ENCODE measurements at places on chromosomes 3 and 15.

- no peak for DNase-seq
These were observed 25.2 kb downstream of the TRIM71 start for GRCh38 chr3:32842987-32843386.

DNA sequence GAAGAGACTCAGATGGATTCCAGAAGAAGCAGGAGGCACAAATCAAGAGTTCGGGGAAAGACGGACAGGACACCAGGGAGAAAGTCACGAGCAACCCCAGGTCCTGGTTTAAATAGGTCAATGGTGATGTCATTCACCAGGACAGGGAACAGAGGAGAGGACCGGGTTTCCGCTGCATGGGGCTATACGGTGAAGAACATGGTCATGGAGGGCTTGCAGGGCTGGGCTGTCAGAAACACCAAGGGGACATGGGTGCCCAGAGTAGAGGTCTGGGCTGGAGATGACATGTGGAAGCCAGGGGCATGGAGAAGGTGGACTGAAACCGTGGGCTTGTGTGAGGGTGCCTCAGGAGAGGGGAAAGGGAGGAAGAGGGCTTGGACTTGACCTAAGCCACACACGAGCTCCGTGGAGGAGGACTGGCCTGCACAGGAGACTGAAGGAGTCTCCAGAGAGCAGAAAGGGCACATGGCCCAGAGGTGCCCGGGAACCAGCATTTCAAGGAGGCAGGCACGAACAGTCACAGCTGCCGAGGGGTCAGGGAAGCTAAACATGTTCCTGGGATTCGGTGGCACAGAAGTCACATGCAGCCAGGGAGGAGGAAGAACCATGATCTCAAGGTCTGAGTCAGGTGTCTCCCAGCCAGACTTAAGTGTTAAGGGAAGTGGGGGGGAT is 54.2 kb upstream of the RPL32 start:
- peak; percentile 72 for DNase-seq

GRCh38 chr3:66592016-66592761 is 91.4 kb upstream of the LRIG1 start:
- DNase-seq, result no peak

GRCh38 chr15:90729261-90729660 is 12.1 kb downstream of the BLM start:
- DNase-seq, result peak; percentile 48

DNA sequence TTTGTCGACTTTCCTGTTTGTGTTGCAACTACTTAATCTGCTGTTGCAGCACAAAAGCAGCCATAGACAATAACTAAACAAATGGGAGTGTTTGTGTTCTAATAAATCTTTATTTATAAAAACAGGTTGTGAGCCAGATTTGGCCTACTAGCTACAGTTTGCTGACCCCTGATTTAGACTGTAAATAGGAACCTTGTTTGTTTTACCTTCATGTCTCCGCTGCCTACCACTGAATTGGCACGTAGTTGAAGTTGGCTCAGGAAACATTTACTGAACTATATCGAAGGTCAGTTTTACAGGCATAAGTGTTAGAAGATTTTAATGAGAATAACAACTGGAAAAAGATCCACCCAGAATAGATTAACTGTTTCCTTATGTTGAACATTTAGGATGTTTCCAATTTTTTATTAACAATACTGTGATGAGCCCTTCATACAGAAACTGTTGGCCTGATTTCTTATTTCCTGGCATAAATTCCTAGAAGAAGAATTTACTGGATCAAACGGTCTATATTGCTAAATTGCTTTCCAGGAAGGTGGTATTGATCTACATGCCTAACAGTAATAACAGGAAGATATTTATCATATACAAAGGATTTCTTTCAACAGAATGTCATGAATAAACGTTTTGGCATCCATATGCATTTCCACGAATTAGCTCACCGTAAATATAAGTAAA is 156.2 kb upstream of the NR2E3 start:
- DNase-seq, result no peak

GRCh38 chr3:98545940-98546339 is 14.2 kb downstream of the GPR15 start:
- DNase-seq, result no peak

DNA sequence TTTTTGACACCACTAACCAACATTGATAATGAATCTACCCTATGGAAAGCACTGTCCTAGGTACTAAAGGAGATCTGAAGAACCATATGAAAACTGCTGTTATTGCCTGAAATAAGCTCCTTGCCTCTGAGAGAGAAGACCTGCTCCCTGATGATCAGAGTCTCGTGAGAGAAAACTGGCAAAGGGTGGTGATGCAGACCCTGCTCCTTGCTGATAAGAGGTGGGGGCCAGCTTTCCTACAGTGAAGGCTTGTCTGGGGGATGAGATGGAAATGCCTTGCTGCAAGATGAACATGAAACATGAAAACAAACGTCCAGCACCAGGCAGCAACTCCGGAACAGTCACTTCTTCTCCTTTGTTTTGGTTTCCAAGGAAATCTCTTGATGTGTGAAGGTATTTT is 31.9 kb downstream of the RASGRP1 start:
- DNase-seq, result no peak

DNA sequence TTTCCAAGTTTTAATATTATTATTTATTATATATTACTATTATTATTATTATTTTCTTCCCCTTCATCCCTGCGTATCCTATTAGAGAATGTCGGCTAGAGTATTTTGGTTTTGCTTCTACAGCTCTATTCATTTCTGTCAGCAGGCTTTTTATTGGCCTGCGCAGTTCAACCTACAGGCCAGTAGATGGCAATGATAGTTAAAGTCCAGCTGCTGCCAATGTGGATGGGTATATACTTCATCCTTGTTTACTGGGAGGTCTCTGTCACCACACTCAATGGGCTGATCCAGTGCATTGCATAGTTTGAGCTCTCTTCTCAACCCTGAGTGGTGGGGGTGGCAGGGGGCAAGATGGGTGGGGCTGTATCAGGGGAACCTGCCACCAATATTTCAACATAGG is 799.8 kb downstream of the NSUN3 start:
- no peak for DNase-seq

- no peak for DNase-seq
These were observed 104.5 kb downstream of the SST start for GRCh38 chr3:187565701-187566100.

DNA sequence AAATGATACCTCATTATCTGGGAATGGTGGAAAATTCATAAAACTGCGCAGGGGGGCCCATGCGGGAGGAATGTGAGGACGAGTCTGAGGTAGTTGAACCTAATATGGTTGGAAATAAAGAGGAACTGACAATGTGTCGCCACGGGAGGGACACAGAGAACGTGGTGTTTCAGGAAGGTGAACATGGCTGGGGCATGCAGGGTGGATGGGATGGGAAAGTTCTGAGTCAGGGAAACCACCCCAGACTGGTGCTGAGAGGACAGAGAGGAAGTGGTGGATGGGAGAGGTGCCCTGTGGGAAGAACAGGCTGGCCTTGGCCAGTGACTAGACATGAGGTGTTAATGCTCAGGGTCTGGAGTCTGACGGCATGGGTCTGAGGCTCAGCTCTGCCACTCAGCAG is 137.1 kb upstream of the WNT5A start:
- peak; percentile 92 for DNase-seq

GRCh38 chr3:40637906-40638305 is 113.1 kb downstream of the ZNF621 start:
- no peak for DNase-seq

DNA sequence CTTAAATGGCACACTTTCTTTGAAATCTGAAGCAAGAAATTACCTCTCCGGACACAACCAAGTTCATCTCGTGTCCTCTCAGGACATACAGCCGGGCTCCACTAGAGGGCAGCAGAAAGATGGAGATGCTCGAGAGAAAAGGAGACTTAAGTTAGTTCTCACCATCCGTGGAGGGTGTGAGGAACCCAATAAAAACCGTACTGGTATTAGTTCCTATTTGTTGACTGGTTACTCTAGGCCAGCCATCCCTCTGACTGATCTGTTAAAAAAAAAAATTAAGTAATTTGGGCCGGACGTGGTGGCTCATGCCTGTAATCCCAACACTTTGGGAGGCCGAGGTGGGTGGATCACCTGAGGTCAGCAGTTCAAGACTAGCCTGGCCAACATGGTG is 7.9 kb upstream of the CYP11A1 start:
- peak; percentile 89 for DNase-seq

DNA sequence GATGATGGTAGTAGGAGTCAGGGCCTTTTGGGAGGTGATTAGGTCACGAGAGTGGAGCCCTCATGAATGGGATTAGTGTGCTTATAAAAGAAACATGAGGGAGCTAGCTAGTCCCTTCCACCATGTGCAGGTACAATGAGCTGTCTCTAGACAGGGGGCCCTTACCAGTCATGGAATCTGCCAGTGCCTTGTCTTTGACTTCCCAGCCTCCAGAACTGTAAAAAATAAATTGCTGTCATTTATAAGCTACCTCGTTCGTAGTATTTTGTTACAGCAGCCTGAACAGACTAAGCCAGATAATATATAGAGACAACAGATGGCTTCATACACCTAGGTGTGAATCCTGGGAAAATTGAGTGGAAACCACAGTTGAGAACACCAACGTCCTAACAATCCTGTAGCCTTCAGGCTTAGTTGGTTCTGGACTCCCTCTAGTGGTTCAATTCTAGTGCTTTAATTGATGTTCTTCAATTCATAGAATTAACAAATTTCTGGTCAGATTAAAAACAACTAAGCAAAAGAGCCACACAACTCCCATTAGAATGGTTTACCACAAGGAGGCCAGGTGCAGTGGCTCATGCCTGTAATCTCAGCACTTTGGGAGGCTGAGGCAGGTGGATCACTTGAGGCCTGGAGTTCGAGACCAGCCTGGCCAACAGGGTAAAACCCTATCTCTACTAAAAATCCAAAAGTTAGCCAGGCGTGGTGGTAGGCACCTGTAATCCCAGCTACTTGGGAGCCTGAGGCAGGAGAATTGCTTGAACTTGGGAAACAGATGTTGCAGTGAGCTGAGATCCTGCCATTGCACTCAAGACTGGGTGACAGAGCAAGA is 21.3 kb upstream of the GATM start:
- peak; percentile 52 for DNase-seq

GRCh38 chr3:23830869-23831484 is 25.2 kb downstream of the UBE2E1 start:
- DNase-seq, result no peak

- DNase-seq, result no peak
These were observed 551 bp downstream of the NLGN1 start for GRCh38 chr3:173398111-173398479.

GRCh38 chr3:12522721-12523120 is 22.6 kb downstream of the MKRN2OS start:
- no peak for DNase-seq

DNA sequence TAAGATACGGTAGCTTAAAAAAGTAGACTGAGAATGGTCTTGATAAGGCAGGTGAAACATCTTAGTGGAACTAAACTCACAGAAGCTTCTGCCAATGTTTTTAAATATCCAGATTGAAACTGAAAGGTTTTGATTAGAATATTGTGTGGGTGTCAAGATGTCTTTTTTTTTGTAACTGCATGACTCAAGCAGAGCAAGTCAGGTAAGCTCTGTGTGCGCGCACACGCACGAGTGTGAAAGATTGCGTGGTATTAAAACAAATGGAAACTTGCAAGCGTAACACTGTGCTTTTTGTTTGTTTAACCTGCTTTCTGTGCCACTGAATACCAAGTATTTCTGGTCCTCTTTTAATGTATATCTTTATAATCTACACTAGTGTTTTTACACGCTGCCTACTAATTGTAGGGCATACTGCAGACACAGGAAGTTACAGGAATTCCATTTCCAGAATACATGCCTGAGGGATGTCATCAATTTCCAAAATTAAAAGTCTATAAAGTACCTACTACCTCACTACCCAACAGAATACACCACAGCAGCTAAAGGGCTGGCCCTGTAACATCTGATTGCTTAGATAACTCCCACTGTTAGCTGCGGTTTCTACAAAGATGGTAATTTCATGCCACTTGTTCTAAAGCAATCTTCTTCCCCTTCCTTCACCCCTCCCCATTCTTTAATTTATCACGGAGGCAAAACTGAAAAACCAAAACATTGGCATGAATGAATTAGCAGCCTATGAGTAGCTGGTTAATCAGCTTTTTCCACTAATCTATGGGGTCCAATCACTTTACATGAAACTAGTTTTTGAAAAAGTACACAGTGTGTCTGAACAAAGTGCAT is 472.8 kb downstream of the SHQ1 start:
- peak; percentile 28 for DNase-seq

DNA sequence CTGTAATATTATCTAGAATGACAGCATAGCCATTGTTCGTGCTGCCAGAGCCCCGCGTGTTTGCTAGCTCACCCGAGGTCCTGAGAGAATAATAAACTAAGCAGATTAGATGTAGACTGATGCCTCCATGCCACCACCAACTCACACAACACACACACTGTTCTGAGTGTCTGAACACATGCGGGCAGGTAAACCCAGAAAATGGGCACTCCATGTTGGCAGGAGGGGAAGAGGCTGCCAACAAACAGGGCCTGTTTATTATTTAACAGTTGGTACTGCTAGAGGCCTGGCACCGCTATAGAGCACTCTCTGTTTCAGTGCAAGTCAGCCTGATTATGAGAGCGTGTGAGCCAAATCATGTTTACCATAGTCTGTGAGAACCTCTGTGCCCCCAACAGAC is 299.0 kb downstream of the ZBTB20 start:
- no peak for DNase-seq

- DNase-seq, result peak; percentile 46
These were observed 1.5 kb downstream of the MEGF11 start for GRCh38 chr15:66251790-66252684.

- no peak for DNase-seq
These were observed 3.0 kb upstream of the KLHL6 start for GRCh38 chr3:183558495-183558894.

- no peak for DNase-seq
These were observed 147.4 kb upstream of the STAC start for GRCh38 chr3:36232797-36233489.

DNA sequence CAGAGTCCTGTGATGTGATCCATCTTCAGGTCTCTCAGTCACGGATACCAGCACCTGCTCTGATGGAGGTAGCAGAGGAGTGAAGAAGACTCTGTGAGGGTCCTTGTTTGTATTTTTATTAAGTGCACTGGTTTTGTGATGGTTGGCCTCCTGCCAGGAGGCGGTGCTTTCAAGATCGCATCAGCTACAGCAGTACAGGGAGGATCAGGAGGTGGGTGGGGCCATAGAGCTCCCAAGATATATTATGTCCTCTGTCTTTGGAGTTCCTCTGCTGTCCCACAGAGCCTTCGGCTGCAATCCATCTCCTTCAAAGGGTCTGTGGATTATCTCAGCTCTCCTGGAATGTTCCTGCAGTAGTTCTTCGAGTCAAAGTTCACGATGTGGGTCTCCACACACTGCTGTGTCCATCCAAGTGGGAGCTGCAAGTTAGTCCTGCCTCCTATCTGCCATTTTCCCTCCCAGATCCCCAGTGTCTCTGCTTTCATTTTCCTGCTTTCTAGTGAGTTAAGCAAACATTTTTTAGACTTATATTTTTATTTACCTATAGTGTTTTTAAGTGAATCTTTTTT is 54.7 kb downstream of the TM2D3 start:
- DNase-seq, result no peak

- no peak for DNase-seq
These were observed 198.4 kb upstream of the UBE2E1 start for GRCh38 chr3:23607184-23607847.

- peak; percentile 65 for DNase-seq
These were observed at the start of gene TMEM108 for GRCh38 chr3:133038089-133038730. TMEM108 (plus strand) TSS chr3:133038391.
